ENCODE measurements at places on chromosomes 2 and 18.
A peak's percentile ranks its signal among the peaks of the same experiment; 100 is the strongest.

GRCh38 chr2:104050656-104051242, 803.2 kb upstream of the POU3F3 start:
- DNase-seq: no peak
- H3K27ac ChIP-seq: no peak overlapping the region
- no peak overlapping the region for H3K4me3 ChIP-seq

DNA sequence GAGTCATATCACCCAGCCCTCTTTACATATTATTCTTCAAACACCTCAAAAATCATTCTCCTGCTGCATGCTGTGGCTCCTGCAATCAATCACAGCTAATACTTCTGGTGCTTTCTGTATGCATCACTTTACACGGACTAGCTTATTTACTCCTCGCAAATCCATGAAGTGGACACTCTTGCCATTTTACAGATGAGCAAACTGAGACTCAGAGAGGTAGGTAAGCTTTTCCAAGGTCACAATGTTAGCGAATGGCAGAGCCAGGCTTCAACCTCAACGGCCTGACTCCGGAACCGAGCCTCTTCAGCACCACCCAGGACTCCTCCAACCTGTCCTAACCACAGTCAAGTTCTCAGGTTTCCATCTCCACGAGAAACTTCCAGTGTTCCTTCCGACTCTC, 36.8 kb downstream of the TCF4 start:
- no peaks in the 10 kb centered on the region for H3K27me3 ChIP-seq
- no peak overlapping the region for H3K4me3 ChIP-seq
- no peaks in the 10 kb centered on the region for H3K36me3 ChIP-seq
- no peaks in the 10 kb centered on the region for H3K4me1 ChIP-seq
- no peak overlapping the region for H3K27ac ChIP-seq

- peak; percentile 28 for DNase-seq
- H3K4me3 ChIP-seq: no peak overlapping the region
Observed at GRCh38 chr2:176960061-176960460, 252.5 kb upstream of the HNRNPA3 start.

DNA sequence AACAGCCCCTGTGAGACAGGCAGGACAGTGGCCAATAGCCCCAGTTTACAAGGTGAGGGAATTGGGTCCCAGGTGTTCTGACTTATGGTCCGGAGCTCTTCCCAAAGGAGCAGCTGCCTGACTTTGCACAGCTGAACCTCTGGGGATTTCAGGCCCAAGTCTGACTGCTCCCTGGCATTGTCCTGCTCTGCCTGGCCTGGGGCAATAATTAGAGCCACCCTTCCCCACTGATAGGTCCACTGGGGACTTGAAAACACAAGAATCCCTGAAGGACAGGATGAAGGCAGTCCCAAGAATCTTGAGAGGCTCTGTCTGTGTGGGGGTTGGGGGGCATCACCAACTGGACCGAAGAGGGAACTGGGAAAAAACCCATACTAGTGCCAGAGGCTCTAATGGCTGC, 3.7 kb upstream of the FEV start:
- DNase-seq: no peak
- peaks cover 71% of the 10 kb centered on the region for H3K27me3 ChIP-seq
- no peaks in the 10 kb centered on the region for H3K36me3 ChIP-seq
- no peak overlapping the region for H3K4me3 ChIP-seq
- H3K4me1 ChIP-seq: no peaks in the 10 kb centered on the region

GRCh38 chr18:21004726-21005125, 106.9 kb downstream of the ROCK1 start:
- H3K27ac ChIP-seq: peak overlapping the region; percentile 59
- no peak overlapping the region for H3K4me3 ChIP-seq
- H3K36me3 ChIP-seq: peaks cover 6% of the 10 kb centered on the region
- no peak for DNase-seq
- H3K27me3 ChIP-seq: no peaks in the 10 kb centered on the region
- no peaks in the 10 kb centered on the region for H3K4me1 ChIP-seq

DNA sequence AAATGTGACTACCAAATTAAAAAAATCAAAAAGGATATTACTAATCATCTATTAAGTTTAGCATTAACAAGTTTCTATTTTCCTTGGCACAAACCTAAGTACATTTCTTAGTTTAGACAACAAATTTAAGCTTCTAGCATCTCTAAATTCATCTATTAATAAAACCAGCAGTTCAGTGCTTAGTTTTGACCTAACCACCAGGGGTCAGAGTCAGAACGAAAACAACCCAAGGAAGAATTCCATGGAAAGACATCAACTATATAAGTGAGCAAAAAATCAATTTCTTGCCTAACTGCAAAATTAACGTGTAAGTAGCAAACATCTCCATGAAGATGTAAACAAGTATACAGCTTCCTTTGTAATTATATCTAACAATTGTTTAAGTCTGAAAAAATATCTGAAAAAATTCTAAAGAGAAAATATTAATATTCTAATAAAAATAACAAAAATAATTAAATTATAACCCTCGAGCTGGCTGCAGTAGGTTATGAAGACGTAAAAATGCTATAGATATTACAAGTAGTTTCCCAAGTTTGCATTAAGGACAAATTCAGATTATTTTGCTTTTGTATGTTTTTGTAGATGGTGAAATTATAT, 83.7 kb downstream of the CERKL start:
- H3K4me1 ChIP-seq: peaks cover 8% of the 10 kb centered on the region
- no peaks in the 10 kb centered on the region for H3K36me3 ChIP-seq
- no peak for DNase-seq
- H3K27me3 ChIP-seq: no peaks in the 10 kb centered on the region
- H3K27ac ChIP-seq: no peak overlapping the region
- no peak overlapping the region for H3K4me3 ChIP-seq

GRCh38 chr18:27202741-27203140, 17.6 kb upstream of the CHST9 start:
- H3K36me3 ChIP-seq: no peaks in the 10 kb centered on the region
- H3K4me3 ChIP-seq: no peak overlapping the region
- no peaks in the 10 kb centered on the region for H3K27me3 ChIP-seq
- no peak overlapping the region for H3K27ac ChIP-seq

DNA sequence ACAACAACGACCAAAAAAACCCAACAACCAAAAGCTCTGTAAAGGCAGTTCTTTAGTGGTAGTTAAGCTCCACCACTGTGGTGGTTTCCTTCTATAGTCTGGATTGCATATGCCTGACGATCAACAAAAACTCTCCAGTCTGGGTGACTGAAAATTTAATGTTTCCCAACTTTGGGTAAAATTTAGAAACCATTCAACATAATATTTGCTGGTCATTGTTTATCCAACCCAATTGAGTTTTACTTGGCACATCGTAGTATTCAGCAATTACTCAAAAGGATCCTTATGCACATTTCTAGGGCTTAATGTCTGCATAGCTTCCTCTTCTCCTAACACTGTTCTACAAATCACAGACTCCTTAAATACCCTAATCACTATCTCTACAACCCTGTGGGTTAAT, 1080.2 kb upstream of the NRXN1 start:
- H3K4me1 ChIP-seq: no peaks in the 10 kb centered on the region
- H3K27ac ChIP-seq: no peak overlapping the region
- H3K27me3 ChIP-seq: no peaks in the 10 kb centered on the region
- H3K36me3 ChIP-seq: no peaks in the 10 kb centered on the region

DNA sequence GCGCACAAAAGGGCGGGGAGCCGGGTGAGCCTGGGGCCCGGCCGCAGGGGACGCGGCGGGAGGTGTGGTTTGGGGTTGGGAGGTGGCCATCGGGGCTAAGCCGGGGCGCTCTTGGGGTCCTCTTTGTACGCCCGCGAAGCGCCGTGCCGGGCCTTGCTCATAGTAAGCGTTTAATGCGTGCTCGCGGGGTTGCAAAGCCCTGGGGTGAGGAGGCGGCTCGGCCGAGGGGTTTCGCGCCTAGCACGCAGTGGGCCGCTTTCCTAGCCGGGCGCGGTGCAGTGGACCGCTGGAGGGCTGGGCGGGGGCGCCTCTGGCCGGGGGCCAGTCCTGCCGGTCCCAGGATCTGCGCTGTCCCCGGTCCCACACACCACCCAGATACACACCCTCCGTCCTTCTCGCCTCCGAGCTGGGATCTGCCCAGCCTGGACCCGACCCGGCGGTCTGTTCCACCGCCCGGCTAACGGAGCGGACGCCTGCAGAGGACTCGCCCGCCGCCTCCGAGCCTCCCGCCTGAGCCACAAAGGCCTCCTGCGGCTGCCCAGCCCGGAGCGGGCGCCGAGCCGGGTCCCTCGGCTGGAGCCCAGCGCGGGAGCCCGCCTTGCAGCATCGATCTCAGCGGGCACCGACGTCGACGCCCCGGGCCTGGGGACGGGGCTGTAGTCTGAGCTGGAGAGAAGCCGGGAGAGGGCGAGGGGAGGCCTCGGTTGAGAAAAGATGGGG, 564 bp downstream of the DPYSL5 start:
- peak; percentile 48 for DNase-seq
- H3K27me3 ChIP-seq: peaks cover 25% of the 10 kb centered on the region
- no peak overlapping the region for H3K27ac ChIP-seq

GRCh38 chr2:222936705-222937104, 75.9 kb downstream of the ACSL3 start:
- H3K27me3 ChIP-seq: no peaks in the 10 kb centered on the region
- no peaks in the 10 kb centered on the region for H3K4me1 ChIP-seq
- peaks cover 8% of the 10 kb centered on the region for H3K36me3 ChIP-seq
